ENCODE measurements at places on chromosomes 1 and 21.

DNA sequence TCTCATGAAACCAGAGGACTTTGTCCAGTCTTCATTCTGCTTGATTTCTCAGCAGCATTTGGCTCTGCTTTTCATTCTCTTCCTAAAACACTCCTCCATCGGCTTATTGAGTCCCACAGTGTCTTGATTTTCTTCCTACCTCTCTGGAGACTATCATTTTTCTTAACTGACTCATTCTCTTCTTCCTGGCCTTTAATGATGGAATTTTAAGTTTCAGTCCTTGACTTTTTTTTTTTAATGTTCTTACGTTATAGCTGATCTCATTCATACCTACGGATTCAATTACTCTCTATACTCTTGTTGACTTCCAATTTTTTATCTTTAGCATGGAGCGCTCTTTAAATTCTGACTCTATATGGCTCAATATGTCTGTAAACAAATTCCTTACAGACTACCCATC lies 111.1 kb downstream of the NEK7 start:
- no peak for DNase-seq

GRCh38 chr1:150765296-150765976 lies at the start of gene CTSS:
TSS of gene CTSS (minus strand) at chr1:150765778. CDS start at chr1:150764763, 1,015 bp downstream.
- DNase-seq = no peak

GRCh38 chr21:18265944-18266343 lies 21.3 kb downstream of the CHODL start:
- no peak for DNase-seq

DNA sequence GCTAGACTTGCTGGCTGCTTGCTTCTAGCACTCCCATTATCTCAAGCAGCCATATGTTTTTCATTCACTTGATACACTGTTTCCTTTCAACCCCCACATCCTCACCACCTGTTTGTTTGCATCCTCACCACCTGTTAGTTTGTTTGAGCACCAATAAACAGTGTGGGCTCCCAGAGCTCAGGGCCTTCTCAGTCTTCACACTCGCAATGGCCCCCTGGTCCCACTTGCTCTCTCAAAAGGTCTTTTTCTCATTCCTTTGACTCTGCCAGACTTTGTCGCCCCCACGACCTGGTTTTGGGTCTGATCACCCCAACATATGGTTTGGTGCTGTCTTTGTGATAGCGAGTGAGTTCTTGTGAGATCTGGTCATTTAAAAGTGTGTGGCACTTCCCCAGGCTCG lies 6.2 kb upstream of the PADI4 start:
- no peak for DNase-seq

GRCh38 chr1:238777551-238777950 lies 608.8 kb upstream of the CHRM3 start:
- no peak for DNase-seq

GRCh38 chr1:209457401-209458125 lies 126.0 kb upstream of the CAMK1G start:
- no peak for DNase-seq

GRCh38 chr21:38173276-38174035 lies 83.3 kb upstream of the KCNJ15 start:
- no peak for DNase-seq

GRCh38 chr1:228349701-228350171 lies 56.9 kb downstream of the TRIM11 start:
- no peak for DNase-seq

GRCh38 chr1:158067662-158068061 lies 74.2 kb downstream of the KIRREL1 start:
- no peak for DNase-seq
